Kidney capillary endothelial cell (primary cell): ENCODE measurements at places on chromosomes 4 and X.
A peak's percentile ranks its signal among the peaks of the same experiment; 100 is the strongest.

- DNase-seq = peak; percentile 48
These were observed 136.4 kb downstream of the ZNF674 start for GRCh38 chrX:46408553-46409407.

DNA sequence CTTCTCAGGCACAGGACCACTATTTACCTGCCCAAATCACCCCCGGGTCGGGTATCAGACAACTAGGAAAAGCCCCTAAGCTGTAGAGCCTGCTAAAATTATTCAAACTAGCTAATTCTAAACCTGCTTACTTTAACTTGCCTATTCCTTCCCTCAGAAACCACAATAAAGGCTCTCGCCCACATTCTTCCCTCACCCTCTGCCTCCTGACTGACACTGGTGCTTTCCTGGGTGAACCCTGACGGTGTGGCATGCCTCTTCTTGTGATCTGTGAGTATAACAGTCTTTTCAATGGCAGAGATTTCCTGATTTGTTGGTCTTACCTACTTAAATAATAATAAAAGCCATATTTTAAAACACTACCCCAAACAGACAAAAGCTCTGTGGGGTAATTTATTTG lies 242.1 kb upstream of the ZCCHC13 start:
- no peak for DNase-seq

DNA sequence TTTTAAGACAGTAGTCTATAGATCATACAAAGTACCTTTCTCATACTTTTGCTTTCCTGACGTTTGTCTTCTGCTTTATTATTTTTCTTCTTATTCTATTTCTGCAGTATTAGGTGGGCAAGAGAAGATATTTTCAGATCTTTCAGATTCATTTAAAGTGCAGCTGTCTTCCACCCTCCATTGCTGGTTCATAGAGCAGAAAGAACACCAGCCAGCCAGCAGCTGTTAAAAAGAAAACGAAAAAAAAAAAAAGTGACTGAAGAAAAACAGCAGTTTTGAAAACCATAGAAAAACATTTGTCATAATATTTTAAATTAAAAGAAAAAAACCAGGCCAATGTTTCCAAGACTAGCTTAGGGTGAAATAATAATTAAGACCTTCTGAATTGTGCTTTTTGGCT lies 42.9 kb downstream of the SMAD1 start:
- DNase-seq = no peak

DNA sequence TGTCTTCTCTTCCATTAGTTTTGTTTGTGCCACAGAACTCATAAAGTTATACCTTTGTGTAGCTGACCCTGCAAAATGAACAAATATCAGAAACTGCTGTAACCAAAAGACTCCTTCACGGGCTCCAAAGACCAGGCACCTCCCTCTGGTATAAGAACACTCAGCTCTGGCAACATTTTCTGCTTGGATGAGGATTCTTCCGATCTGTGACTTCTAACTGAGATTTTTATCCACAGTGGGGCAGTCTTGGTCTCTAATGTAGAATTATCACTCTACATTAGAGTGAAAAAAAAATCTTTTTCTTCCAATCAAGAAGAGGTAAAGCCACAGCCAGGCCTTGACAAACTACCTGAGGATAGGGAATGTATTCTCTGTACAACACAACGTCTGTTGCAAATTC lies 38.5 kb upstream of the PRSS48 start:
- DNase-seq = no peak

- no peak for DNase-seq
These were observed 54.9 kb downstream of the COL4A5 start for GRCh38 chrX:108494406-108495090.

GRCh38 chr4:111961809-111962208 lies 183.4 kb upstream of the FAM241A start:
- DNase-seq = no peak

DNA sequence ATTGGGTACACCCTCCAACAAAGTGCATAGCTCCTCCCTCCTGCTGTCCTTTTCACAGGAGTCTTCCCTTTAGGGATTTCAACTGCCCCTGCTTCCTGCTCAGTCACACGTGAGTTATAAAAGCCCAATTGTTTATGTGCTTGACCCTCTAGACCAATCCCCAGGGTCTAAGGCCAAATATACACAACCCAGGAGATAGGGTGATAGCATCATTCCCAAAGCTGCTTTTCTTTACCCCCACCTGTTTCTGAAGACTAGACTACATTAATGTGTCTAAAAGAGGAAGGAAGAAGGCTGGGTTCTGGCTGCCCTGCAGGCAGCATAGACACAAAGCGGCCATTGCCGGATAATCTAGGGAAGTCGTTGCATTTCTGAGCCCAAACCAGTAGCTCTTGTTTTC lies 526.7 kb upstream of the FRG1 start:
- no peak for DNase-seq

DNA sequence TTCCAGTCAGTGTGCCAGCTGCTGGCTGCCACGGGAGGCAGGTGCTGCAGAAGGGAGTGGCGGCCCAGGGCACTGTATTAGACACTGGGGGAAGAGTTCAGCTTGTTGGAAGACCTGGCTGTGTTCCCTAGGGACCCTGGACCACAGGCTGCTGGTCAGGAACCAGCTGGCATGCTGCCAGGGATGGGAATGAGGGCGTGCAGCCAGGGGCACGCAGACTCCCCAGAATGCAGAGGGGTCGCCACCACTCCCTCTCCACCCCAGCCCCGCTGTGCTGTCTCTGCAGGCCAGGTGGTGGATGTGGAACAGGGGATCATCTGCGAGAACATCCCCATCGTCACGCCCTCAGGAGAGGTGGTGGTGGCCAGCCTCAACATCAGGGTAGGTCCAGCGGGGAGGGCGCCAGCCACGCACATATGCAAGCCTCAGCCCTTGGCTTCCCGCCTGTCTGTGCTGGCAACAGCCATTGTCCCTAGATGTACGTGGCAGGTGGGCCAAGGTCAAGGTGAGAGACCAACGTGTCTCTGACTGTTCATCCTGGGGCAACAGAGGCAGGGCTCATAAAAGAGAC lies 12.3 kb downstream of the ABCD1 start:
- DNase-seq = no peak

DNA sequence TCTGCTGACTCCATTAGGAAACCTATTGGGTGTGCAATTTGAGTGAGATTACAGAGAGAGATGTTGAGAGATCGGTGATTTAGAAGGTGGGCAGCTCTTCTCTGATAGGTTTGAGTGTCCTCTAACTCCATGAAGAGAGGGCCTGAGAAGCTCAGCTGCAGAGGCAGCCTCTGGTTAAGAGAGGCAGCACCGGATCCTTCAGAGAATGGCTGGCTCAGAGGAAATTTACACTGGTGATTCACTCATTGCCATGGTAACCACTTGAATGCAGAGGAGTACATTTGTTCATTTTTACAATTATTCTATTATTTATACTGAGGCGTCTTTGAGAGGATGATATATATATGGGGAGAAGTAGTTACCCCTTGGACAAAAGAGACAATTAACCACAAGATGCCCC lies 171.7 kb downstream of the PDGFRA start:
- peak; percentile 81 for DNase-seq

DNA sequence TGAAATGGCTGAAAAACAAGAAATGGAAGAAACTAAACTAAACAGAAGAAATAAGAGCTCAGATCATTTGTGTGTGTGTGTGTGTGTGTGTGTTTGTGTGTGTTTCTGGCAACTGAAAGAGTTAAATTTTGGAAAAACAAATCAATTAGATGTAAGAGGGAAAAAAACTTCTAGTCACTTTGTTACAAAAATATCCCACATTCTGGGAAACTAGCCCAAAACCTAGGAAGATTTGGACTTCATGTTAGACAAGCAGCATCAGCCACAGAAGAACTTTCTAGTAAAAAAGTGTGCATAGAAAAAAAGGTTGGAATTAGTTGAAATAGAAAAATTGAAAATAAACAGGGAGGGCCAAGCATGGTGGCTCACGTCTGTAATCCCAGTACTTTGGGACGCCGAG lies 111.6 kb upstream of the PRKG2 start:
- DNase-seq = no peak

GRCh38 chr4:185912779-185913178 lies 100.8 kb upstream of the SORBS2 start:
- DNase-seq = no peak

GRCh38 chr4:141458501-141458900 lies 177.9 kb upstream of the IL15 start:
- no peak for DNase-seq

DNA sequence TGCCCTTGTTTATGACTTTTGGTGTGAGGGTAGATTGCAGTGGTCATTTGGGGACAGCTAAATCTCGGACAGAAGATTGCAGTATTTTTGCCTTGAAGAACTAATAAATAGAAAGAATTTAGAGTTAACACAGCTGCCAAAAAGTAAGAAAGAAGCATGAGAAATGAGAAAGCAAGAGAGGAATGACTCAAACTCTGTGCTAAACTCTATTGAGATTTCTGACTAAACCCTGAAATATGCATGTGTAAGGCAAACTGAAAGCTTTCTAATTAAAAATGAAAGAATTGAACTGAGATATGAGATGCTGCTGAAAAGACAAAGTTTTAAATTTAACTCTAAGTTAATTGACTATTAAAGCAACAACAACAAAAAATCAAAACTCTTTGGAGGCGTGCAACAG lies 791.3 kb downstream of the RAB28 start:
- no peak for DNase-seq

GRCh38 chr4:89067417-89067816 lies 10.4 kb upstream of the FAM13A start:
- DNase-seq = no peak

GRCh38 chrX:13377550-13377934 lies 57.7 kb upstream of the ATXN3L start:
- DNase-seq = no peak
